Stimulated activated CD4-positive, alpha-beta T cell treated with anti-CD3 and anti-CD28 coated beads, Interleukin-15, amount 100 ng/mL, for 48 hours (primary cell): ENCODE measurements at places on chromosomes 5 and 9.

GRCh38 chr5:138037907-138038633, 5.2 kb upstream of the FAM13B start:
- no peak for DNase-seq

GRCh38 chr9:84823421-84824271, 154.1 kb downstream of the NTRK2 start:
- DNase-seq = no peak

GRCh38 chr5:38259062-38259808, 876 bp downstream of the EGFLAM start:
- DNase-seq = no peak

GRCh38 chr5:94508461-94509148, 109.8 kb downstream of the KIAA0825 start:
- no peak for DNase-seq

- peak; percentile 65 for DNase-seq
These were observed 10.1 kb downstream of the EEIG1 start for GRCh38 chr9:127970401-127971313.

DNA sequence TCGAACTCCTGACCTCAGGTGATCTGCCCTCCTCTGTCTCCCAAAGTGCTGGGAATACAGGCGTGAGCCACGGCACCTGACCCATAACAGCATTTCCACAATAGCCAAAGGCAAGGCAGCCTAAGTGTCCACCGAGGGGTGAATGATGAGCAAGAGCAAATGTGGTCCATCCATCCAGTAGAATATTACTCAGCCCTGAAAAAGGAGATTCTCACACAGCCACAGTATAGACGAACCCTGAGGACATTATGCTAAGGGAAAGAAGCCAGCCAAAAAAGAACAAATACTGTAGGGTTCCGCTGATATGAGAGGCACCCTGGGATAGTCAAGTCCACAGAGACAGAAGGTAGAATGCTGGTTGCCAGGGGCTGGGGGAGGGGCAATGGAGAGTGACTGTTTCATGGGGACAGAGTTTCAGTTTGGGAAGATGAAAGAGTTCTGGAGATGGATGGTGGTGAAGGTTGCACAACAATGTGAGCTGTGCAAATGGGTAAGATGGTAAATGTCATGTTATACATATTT, 7.0 kb downstream of the LAMC3 start:
- DNase-seq = no peak

DNA sequence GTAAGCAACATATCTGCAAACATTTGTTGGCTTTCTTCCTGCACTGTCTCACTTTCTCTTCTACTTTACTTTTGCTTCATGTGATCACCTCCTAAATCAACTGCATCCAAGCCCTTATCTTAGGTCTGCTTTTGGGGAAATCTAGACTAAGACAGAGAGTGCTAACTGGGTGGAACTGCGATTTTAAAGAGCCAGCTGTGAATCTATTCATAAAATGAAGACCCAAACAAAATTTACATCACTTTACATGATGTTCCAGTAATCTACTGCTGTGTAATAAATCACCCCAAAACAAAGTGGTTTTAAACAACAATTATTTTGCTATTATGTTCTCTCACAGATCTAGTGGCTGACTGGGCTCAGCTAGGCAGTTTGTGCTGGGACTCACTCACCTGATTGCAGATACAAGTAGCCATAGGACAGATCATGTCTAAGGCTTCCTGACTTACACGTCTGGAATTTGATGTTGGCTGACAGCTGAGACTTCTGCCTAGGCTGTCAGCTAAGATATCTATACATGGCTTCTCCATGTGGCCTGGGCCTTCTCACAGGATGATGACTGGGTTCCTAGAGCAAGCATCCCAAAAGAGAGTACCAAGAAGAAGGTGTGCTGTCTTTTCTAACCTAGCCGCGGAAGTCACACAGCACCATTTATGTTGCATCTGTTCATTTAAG, 145.1 kb upstream of the TBCA start:
- DNase-seq = no peak

DNA sequence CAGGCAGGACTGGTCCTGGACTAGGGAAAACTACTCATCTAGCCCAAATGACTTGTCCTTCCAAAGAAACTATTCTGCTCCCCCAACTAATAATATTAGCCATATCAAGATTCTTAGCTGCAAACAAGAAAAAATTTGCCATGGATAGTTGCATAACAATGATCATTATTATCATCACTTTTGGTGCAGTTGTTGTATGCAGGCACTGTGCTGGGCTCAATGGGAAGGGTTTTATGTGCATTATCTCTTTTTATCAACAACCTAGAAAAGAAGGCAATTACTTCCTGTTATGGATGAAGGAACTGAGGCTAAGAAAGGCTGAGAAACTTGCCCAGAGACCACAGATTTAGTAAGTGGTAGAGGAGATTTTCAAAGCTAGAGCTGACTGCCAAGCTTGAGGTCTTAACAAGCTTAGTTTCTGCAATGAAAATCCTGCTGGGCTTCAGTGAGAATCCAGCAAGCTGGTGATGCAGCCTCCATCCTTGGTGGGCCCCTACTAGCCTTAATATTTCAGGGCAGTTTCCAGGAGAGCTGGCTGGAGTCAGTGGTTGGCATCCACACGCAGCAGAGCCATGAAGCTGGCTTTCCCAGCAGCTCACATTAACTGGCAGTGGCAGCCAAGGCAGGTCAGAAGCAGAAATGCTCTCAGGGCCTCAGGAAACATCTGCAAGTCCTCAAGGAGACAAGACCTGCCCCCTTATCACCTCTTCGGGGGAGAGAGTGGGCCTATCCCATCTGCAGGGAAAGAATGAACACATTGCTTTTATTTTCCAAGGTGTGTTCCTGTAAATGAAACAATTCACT, 20.5 kb upstream of the MEGF9 start:
- DNase-seq = no peak

DNA sequence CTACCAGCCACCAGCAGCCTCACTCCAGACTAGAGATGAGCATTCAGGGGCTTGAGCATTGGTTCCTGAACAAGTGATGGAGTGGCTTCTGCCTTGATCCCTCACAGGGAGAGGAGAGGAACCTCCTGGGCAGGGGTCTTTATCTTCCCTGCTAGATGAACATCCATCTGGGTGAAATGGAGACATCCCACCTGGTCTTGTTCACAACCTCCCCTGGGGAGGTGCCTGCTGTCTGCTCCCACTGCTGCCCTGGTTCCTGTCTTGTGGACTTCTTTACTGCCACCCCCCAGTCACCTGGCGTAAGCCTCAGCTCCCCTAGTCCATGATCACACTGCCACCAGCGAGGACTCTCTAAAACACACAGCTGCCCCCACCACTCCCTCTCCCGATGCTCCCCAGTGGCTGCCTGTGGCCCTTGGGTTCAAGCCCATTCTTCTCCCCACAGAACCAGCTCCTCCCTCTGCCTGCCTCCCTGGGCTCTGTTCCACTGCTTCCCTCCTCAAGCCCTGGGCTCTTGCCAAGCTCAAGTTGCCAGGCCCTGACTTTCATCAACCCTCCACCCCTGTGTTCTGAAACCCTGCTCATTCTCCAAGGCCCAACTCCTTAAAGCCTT, 51.5 kb downstream of the COL15A1 start:
- no peak for DNase-seq

DNA sequence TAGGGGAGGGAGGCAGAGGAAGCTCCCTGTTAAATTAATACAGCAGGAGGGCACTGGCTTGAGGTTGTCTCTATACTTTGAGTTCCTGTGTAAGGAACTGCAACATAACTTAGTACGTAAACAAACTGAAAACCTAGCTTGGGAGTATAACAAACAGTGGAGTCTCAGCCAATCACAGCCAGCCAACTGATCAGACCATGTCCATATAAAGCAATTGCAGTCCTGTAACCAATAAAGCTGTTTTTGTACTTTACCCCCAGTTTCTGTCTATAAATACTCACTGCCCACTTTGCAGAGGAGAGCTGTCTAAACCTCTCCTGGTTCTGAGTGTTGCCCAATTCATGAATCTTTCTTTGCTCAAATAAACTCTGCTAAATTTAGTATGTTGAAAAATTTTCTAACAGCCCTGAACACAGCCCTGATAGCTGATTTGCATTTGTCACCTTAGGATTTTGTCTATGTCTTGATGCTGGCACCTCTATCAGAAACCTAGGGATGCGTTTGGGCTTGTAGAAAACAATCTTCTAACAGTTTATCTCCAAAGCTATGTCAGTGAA, 39.9 kb downstream of the GDNF start:
- no peak for DNase-seq
